ENCODE measurements at places on chromosomes 1 and 21.

GRCh38 chr1:119008483-119009311, 20.6 kb upstream of the TBX15 start:
- DNase-seq: peak; percentile 42

GRCh38 chr1:15722836-15723532, 13.1 kb upstream of the SLC25A34 start:
- no peak for DNase-seq

- no peak for DNase-seq
Observed at GRCh38 chr1:220798338-220798737, 11.6 kb downstream of the MTARC1 start.

DNA sequence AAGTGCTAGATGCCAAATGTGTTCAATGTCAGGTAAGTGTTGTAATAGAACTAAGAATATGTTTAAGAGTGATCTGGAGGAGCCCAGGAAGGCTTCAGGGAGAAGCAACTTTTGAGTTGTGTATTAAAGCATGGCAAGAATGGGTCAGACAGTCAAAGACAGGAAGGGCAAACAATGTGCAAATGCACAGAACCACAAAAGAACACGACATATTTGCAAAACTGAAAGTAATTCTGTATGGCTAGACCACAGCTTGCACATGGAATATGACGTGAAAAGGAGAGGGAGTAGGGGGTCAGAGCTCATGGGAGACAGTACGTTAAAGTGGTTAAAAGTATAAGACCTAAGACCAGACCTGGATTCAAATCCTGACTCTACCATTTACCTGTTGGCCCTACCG, 7.1 kb upstream of the SORT1 start:
- DNase-seq: peak; percentile 30

GRCh38 chr1:229970714-229971113, 96.3 kb upstream of the GALNT2 start:
- no peak for DNase-seq

DNA sequence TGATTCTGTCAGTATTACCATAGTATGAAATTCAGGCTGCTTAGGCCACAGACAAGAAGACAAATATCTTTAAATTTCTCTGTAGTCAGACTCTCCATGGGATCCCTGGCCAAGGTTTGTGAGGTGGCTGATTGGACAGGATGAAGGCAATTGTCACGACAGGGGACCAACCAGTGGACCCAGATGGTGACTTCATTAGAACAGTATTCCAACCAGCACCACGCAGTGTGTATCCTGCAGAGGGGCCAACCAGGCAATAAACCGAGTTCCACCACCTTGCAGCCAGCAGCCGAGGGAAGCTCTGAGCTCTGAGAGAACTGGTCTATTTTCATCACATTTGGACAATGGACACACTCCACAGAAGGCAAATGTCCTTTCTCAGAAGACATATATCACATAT, 16.1 kb downstream of the DSCAM start:
- DNase-seq: no peak

- no peak for DNase-seq
Observed at GRCh38 chr1:167227934-167228378, 7.3 kb downstream of the POU2F1 start.

- DNase-seq: no peak
Observed at GRCh38 chr1:18922319-18922726, 20.0 kb upstream of the ALDH4A1 start.

DNA sequence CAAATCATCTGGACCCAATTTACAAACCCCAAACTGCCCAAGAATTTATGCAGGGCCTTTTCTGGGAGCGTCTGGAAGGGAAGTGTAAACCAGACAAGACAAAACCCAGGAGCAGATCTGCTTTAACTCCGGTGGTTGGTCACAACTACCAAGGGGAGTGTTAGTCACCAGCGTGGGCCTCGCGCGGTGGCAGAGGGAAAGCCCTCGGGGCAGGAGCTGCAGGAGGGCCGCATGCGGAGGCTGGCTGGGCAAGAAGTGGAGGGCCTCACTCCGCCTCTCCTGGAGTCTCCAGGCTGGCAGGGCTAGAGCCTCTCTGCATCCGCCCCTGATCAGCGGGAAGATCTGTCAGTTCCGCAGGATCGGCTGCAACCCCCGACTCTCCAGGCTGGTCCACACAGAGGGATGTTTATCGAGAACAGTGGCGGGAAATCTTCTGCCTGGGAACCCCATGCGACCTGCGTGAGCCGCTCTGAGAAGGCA, 2.0 kb downstream of the COL24A1 start:
- DNase-seq: no peak

GRCh38 chr1:110708974-110709440, 34.3 kb upstream of the KCNA3 start:
- no peak for DNase-seq

- DNase-seq: no peak
Observed at GRCh38 chr21:29300807-29301138, 2.1 kb downstream of the BACH1 start.

- DNase-seq: no peak
Observed at GRCh38 chr1:3926956-3927355, 26.9 kb upstream of the C1orf174 start.

- no peak for DNase-seq
Observed at GRCh38 chr1:199020904-199021303, 382.1 kb downstream of the PTPRC start.

DNA sequence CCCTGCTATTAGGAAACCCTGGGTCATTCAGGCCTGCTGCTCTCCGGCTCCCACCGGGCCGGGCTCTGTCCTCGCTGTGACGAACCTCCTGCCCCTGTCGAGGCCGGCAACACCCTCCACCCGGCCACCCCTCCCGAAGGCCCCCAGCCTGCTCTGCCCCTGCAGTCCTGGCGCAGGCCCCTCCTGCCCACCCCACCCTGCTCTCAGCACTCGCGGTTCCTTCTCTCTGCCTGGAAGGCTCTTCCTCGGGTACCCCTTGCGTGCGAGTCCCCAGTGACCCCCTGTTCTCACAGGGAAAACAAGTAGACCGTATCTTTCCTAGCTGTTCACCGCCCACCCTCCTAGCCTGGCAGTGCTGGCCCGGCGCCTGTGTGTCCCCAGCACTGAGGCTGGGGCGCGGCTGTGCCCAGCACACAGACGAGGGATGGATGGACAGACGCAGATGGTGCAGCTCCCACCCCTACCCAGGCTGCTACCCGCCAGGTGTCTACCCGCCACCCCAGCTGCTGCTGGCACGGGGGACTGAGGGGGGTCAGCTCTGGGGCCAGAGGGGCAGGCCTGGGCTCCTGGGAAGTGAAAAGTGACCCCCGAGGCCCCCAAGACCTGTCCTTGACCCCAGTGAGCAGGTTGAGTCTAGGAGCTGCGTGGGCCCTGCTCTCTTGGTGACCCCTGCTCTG, 3.1 kb upstream of the VWA1 start:
- DNase-seq: no peak

DNA sequence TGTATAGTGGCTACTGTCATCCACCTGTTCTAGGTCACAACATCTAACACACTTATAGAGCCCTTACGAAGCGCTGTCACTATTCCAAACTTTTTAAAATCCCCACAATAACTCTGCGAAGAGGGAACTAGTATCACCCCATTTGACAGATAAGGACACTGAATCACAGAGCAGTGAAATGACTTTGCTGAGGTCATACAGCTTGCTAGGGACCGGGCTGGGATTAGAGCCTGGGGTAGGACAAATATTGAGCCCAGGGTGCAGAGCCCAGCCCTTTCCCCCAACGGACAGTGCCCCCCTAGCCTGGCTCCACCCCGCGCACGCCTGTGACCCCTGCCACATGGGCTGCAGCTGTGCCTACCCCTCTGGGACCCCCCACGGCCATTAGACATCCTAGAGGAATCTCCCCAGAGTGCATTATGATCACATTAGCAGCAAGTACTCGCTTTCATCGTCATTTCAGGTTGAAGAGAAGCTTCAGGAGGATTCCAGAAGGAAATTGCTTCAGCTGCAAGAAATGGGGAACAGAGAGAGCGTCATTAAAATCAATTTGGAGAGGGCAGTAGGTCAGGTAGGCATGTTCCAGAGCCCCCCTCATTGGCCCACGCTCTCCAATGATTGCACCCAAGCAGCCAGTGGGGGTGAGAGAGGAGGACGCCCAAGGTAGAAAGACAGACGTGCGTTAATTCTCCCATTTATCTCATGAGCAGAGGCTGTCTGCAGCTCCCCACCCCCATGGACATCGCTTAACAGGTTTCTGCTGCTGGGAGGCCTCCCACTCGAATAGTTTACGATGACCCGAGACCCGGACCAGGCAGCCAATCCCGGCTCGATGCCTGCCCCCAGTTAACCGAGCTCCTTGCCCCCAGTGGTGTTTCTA, 77.2 kb downstream of the FHAD1 start:
- DNase-seq: no peak

DNA sequence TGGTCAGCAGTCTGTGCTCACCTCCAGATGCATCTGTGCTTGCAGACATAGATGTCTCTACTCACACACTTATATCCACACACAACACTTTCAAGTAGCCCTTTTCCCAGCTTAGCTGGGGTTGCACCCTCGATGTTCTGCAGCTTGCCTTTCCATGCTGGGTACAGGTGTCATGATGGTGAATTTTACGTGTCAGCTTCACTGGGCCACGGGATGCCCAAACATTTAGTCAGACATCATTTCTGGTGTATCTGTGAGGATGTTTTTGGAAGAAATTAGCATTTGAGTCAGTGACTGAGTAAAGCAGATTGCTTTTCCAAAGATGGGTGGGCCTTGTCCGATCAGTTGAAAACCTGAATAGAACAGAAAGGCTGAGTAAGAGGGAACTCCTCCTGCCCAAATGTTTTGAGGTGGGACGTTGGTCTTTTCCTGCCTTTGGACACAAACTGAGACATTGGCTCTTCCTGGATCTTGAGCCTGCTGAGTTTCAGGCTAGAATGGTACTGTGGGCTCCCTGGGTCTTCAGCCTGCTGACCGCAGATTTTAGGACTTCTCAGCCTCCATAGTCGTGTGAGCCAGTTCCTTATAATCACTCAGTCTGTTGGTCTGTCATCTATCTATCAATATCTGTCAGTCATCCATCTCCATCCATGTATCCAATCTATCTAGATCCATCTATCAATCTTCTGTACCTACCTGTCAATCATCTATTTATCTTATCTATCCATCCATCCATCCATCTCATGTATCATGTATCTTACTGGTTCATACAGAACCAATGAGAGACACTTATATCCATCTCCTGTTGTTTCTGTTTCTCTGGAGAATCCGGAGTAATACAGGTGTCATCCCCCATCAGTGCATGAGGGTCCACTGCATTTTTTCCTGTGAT, 12.7 kb upstream of the OBSCN start:
- no peak for DNase-seq

- peak; percentile 35 for DNase-seq
Observed at GRCh38 chr1:7042322-7043190, 257.3 kb downstream of the CAMTA1 start.

- DNase-seq: no peak
Observed at GRCh38 chr1:238790882-238791281, 595.5 kb upstream of the CHRM3 start.

GRCh38 chr1:231357831-231358354, 19.8 kb downstream of the SPRTN start:
- DNase-seq: peak; percentile 66

DNA sequence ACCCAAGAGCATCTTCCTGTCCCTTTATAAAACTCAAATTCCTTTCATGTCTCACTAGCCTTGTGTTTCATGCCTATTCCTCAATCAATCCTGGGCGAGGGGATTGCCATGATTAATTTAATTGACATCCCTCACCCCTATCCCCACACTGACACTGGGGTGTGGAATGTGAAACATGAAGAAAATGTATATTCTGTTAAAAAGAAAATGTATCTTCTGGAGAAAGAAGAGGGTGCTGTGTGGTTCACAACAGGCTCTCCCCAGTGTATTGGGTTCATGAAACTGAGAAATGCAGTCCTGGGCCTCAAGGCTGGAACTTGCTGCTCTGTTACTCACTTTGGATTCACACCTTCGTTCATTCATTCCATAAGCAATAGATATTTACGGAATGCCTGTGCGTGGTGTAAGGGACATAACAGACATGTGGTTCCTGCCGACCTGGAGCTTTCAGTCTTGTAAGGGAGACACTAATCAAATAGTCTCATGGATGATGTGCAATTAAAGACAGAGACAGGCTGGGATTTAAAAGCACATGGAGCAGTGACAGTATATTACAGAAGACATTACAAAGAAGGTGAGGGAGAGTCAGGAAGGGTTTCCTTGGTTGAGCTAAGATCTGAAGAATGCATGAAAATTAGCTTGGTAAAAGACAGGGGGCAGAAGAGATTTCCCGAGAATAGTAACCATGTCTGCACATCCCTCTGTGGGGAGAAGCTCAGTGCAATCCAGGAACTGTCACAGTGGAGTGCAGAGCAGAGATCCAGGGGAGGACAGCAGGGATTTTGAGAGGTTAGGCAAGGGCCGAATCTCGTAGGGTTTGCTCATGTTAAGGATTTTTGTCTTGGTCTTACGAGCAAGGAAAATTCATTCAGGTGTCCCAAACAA, 32.1 kb downstream of the SERTAD4 start:
- no peak for DNase-seq

GRCh38 chr1:77632216-77632615, 50.2 kb downstream of the ZZZ3 start:
- no peak for DNase-seq

GRCh38 chr1:53501065-53502005, 42.1 kb downstream of the DMRTB1 start:
- no peak for DNase-seq

DNA sequence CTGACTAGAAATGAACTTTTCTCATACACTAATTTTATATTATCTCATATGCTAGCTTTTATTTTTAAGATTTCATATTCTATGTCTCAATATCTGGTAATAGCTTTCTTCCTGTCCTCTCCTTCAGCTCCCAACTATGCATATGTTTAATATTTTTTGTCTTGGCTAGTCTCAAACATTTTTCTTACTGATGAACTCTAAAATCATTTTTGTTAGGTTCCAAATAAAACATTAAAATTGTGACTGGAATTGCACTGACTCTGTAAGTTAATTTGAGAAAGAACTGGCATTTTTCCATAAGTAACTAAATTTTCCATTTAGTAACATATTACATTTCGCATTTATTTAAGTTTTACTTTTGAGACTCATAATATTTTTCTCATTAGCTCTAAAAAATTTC, 368.5 kb upstream of the DPYD start:
- DNase-seq: no peak

GRCh38 chr21:39630827-39631226, 18.1 kb downstream of the B3GALT5 start:
- DNase-seq: no peak

DNA sequence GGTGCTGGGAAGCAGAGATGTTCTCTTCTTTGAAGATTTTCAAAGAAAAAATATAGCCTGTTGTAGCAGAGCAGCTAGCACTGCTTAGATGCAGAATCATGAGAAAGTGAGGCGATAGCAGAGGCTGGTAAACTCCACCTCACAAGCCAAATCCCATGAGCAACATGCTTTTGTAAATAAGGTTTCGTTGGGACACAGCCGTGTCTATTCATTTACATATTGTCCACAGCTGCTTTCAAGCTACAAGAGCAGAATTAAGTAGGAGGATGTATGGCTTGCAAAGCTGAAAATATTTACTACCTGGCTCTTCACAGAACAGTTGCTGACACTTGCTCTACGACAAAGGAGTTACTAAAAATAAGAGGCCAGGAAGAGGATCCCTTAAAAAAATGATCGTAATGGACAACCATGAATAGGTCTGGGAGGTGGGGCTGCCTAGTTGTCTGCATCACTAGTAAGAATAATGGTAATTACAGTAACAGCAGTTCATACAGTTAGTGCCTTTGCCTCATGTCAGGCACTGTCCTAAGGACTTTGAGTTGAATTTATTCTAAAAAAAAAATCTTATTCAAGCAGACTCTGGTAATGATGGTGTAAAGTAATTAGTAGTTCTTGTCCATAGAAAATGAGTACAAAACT, 622.0 kb downstream of the KIF26B start:
- DNase-seq: no peak

GRCh38 chr1:16090076-16090826, 16.8 kb upstream of the FAM131C start:
- DNase-seq: no peak

All from activated CD4-positive, alpha-beta T cell treated with anti-CD3 and anti-CD28 coated beads, Interleukin-2, Interleukin-4, amounts not matched to agents 100 ng/mL and 50 ng/mL, durations not matched to agents 16 hours and 8 hours (primary cell).